ENCODE measurements at places on chromosomes 12 and 14. TPM values are rescaled to one million over a fixed set of nuclear protein-coding genes. Genes with fewer than 3 reads are reported as not detected.

Gene KRT79
- 5.4 TPM for total RNA-seq

Gene TEX22
- total RNA-seq = 3.2 TPM

Gene DPY19L2
- total RNA-seq = 2.3 TPM

Gene SYCP3
- total RNA-seq = 0.64 TPM

Gene ADGRD1
- 113 TPM for total RNA-seq

Gene SYT1
- 0.58 TPM for total RNA-seq

Gene GALNT6
- total RNA-seq = 16.6 TPM

Gene KCNJ8
- 20.9 TPM for total RNA-seq

Gene KICS2
- 5.4 TPM for total RNA-seq

Gene ANKRD33
- total RNA-seq = not detected

Gene DLK1
- total RNA-seq = not detected

Gene KRT85
- total RNA-seq = not detected

Gene PAH
- total RNA-seq = not detected

Gene CLEC9A
- total RNA-seq = 0.43 TPM

Gene GALC
- total RNA-seq = 47.4 TPM

Gene LRRK2
- 415 TPM for total RNA-seq

Gene TEX52
- not detected for total RNA-seq

Gene KRT80
- total RNA-seq = 8.6 TPM

Gene LRP1-AS
- total RNA-seq = not detected

Gene MYO1A
- 1.4 TPM for total RNA-seq

Gene FOXA1
- total RNA-seq = 20.6 TPM

Gene CCDC198
- total RNA-seq = not detected

Gene ALDH2
- 329 TPM for total RNA-seq

Gene MANSC4
- not detected for total RNA-seq

Gene RIMBP2
- total RNA-seq = 0.09 TPM

Gene CLEC1B
- total RNA-seq = not detected

Gene KRT1
- total RNA-seq = 3.5 TPM

Gene GAS2L3
- total RNA-seq = 15.1 TPM

Gene TPH2
- not detected for total RNA-seq

Gene TMTC1
- total RNA-seq = 37.4 TPM

Gene TPPP2
- not detected for total RNA-seq

Gene TGM1
- 12.3 TPM for total RNA-seq

Gene ACOT6
- total RNA-seq = not detected

Gene PAX9
- 0.78 TPM for total RNA-seq

Gene MYBPC1
- not detected for total RNA-seq

Gene TEP1
- 48.9 TPM for total RNA-seq

Gene ZFHX2
- total RNA-seq = 2.3 TPM

Gene PPFIBP1
- 136 TPM for total RNA-seq

Gene ZNF705A
- total RNA-seq = not detected

Gene LYZ
- total RNA-seq = 1,056 TPM

Gene KRT2
- total RNA-seq = not detected

Gene PITPNM2
- total RNA-seq = 25.9 TPM

Gene CLEC4E
- 16.8 TPM for total RNA-seq

Gene SOX5
- total RNA-seq = 20.1 TPM

Gene KRT3
- total RNA-seq = not detected
